Mammary epithelial cell (primary cell): ENCODE measurements at places on chromosomes 6 and 20. TPM values are rescaled to one million over a fixed set of nuclear protein-coding genes. Genes with fewer than 3 reads are reported as not detected.
A peak's percentile ranks its signal among the peaks of the same experiment; 100 is the strongest.

DNA sequence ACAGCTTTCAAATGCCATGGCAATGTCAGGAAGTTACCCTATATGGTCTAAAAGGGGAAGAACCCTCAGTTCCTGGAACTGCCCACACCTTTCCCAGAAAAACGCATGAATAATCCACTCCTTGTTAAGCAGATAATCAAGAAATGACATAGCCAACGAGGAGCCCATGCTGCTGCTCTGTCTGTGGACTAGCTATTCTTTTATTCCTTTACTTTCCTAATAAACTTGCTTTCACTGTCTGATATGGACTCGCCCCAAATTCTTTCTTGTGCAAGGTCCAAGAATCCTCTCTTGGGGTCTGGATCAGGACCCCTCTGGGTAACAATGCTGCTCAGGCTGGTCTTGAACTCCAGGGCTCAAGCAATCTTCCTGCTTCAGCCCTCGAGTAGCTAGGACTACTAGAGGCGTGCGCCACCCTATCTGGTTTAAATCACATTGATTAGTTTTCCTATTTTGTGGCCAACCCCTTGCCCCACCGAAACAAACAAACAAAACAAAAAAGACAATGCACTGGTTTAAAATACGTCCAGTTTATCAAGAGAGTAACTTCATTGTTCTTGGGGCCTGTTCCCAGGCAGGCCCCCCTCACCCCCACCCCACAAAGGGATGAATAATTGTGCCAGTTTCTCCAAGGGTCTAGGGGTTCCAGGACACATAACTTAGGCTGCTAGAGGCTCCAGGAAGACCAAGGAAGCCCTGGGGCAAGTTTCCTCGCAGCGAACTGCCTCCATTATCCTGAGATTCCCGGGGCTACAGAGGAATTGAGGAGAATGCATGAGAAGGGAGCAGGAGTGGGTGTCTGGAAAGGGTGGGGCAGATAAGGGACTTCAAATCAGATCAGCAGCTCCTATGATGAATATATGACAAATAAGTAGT is 10.1 kb upstream of the AKAP12 start:
- no peak for DNase-seq

DNA sequence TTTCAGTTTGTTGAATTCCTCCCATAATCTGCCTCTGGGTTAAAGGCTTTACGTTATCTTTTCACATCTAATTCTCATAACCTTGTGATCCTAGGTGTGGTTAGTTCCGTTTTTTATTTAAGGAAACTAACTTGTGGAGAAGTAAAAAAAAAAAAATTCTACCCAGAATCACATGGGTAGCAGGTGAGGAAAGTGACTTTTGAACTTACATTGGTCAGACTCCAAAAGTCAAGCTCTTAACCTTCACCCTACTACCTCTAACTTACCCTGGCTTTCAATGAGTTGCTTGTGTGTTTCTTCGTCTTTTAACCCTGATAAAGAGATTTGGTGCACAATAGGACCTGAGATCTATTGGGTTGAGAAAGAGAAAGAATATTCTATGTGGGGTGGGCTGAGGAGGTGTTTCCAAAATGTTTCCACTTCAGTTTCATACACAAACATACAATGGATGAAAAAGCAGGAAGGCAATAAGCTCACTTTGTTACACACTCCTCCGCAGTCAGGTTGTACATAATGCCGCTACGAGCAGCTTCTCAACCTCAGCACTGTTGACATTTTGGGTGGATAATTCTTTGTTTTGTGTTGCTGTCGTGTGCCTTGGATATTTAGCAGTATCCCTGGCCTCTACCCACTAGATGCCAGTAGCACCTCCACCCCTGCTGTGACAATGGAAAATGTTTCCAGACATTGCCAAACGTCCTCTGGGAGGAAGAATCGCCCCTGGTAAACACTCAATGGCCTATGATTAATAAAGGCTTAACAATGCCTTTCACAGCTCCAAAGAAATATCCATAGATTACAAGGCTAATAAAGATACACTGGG is 193.0 kb upstream of the ZNF217 start:
- no peak for DNase-seq

GRCh38 chr20:7585126-7585679 is 355.1 kb downstream of the HAO1 start:
- DNase-seq, result peak; percentile 31

GRCh38 chr6:70225055-70225454 is 77.8 kb downstream of the COL9A1 start:
- no peak for DNase-seq

PPP1R3G gene
- total RNA-seq, result 0.11 TPM in 1 of 2 replicates, not detected in the other

DNA sequence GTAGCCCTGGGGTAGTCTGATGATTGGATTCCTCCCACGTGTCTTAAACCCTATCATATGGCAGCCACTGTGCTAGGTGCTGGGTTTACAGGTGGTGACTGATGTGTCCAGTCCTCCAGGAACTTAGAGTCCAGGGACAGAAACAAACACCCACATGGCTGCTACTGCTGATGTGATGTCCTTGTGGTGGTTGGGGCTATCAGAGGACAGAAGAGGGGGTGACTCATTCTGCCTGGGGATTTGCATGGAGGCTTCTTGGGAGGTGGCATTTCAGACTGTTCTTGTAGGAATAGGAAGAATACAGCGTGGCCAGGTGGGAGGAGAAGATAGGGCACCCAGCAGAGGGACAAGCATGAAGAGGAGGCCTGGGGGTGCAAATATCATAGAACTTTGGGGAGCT is 9.8 kb downstream of the RAET1G start:
- DNase-seq, result no peak

DNA sequence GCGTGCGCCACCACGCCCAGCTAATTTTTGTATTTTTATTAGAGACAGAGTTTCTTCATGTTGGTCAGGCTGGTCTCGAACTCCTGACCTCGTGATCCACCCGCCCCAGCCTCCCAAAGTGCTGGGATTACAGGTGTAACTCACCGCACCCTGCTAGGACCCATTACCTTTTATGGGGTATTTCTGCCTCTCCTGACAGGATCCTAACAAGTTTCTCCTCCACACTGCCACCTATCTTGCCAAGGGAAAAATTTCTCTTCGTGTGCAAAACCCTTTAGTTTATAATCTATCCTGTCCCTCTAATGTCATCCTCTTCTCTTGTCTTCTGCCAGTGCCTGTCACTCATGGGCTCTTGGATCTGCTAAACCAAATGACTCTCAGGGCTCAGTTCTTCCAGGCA is 1.9 kb downstream of the STMND1 start:
- no peak for DNase-seq

DNA sequence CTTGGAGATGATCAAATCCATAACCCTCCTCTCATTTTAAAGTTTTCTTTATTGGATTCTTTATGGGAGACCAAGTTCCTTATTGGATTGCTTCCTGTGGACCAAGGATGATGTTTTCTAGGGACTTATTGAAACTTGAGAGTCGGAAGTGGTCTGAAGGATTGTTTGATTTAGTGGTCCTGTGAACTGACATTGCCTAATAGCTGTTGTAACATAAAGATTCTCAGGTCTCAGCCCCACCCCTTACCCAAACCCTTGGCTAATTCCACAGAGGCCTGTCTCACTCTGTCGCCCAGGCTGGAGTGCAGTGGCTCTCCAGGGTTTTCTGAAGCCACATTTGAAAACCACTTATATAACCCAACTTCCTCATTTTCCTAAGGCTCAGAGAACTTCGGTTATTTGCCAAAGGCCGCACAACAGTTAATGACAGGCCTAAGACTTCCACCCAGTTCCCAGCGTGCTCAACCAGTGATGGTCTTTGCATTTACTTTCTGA is 77.0 kb downstream of the ATXN1 start:
- DNase-seq, result peak; percentile 46

GRCh38 chr20:62947532-62948300 is 4.8 kb upstream of the SLC17A9 start:
- no peak for DNase-seq

- no peak for DNase-seq
Measured at GRCh38 chr6:3882866-3883265, 33.7 kb downstream of the FAM50B start.

- DNase-seq, result no peak
Measured at GRCh38 chr20:37702403-37703034, 8.7 kb downstream of the CTNNBL1 start.

DNA sequence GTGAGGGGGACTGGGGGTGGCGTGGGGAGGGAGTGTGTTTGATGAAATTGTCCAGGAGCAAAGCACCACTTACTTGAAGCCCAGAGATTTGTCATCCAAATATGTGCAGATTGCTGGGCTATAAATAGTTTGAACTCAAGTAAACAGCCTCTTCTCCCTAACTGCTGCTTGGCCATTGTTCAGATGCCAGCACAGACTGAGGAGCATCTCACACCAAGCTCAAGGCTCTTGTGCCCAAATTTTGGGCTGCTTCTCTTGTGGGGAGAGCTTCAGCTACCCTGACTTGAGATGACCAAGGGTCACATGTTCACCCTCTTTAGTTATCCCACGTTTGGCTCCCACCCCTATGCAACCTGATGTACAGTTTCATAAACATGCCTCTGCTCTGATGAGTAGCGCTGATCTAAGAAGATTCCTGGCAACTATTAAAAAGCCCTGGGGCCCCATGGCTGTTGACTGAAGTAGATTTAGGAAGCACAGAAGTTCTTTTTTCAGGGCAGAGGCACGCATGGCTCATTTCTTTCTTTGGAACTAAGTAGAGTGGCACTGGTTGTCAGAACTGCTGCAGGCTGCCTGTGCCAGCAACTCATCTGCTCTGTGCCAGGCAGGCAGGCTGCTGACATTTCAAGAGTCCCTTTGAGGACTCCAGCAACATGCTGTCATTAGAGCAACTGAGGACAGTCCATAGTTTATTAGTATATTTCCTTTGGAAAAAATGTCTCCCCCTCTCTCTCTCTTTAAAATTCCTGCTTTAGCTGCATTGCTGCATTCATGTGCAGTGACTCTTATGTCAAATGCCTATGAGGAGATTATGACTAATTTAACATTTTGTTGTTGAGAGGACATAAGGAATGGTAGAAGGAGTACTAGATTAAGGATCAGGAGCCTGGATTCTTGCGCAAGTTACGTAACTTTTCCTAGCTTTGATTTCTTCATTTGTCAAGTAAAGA is 9.6 kb upstream of the PKIG start:
- peak; percentile 85 for DNase-seq
